ENCODE measurements at places on chromosomes 4 and X.

- no peak for DNase-seq
Observed at GRCh38 chr4:41146716-41147506, 67.4 kb downstream of the APBB2 start.

DNA sequence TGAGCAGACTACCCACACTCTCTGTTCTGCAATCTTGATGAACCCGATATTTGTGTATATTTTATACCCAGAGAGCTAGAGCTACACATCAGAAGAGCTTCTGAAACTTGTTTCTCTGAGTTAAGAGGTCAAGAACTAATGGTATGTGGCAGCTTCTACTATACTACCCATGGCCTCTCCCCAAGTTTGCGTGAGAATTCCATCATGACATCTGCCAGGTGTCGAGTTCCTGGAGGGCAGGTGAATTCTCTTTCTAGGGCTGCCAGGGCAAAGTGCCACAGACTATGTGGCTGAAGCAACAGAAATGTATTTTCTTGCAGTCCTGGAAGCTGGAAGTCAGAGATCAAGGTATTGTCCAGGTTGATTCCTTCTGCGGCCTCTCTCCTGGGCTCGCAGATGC, 4.4 kb downstream of the SORCS2 start:
- no peak for DNase-seq

GRCh38 chr4:88441696-88442095, 15.2 kb upstream of the HERC5 start:
- DNase-seq = no peak

GRCh38 chrX:153582896-153583295, 16.0 kb downstream of the CCNQ start:
- DNase-seq = no peak

- DNase-seq = no peak
Observed at GRCh38 chr4:87649980-87650379, at the start of gene DMP1. TSS of gene DMP1 (plus strand) at chr4:87650280. CDS start at chr4:87656493, 6,213 bp downstream.

- no peak for DNase-seq
Observed at GRCh38 chrX:16474511-16474910, 175.4 kb upstream of the S100G start.

Data from D721Med (cell line).